Heart left ventricle (tissue), 16 donors: ENCODE measurements at places on chromosomes 5 and 9. TPM values are rescaled to one million over a fixed set of nuclear protein-coding genes. Genes with fewer than 3 reads are reported as not detected.

Gene SPINK6
- not detected for polyA plus RNA-seq

Gene GIN1
- 9.4 TPM for polyA plus RNA-seq

Gene WDR38
- polyA plus RNA-seq: 0.07 TPM

Gene PRUNE2
- polyA plus RNA-seq: 0.65 TPM
